ENCODE measurements at places on chromosomes 7 and 10. TPM values are rescaled to one million over a fixed set of nuclear protein-coding genes. Genes with fewer than 3 reads are reported as not detected.

Gene VWDE
- total RNA-seq = 0.25 TPM

Gene TMEM176B
- 1.2 TPM for total RNA-seq

Gene ACTL6B
- 99.6 TPM for total RNA-seq

Gene KLF14
- total RNA-seq = not detected

Gene CCAR1
- total RNA-seq = 41.1 TPM

Gene DEPP1
- 3.4 TPM for total RNA-seq

Gene C10orf95
- under 0.01 TPM for total RNA-seq

Gene ADAM12
- 6.1 TPM for total RNA-seq

Gene CACNA2D1
- total RNA-seq = 219 TPM

Gene ACTR1A
- 148 TPM for total RNA-seq

Gene PILRA
- total RNA-seq = 1.2 TPM

Gene ASAH2
- 2.2 TPM for total RNA-seq

Gene TUBAL3
- not detected for total RNA-seq

Gene TFAM
- 40.8 TPM for total RNA-seq

Gene RSPH10B
- 2.7 TPM for total RNA-seq

Gene INA
- total RNA-seq = 161 TPM

Gene ICA1
- 20.4 TPM for total RNA-seq

Gene FAM237B
- not detected for total RNA-seq

Gene IFIT1
- 3.7 TPM for total RNA-seq

Gene NUDCD3
- total RNA-seq = 112 TPM

Gene TSPAN14
- 27.8 TPM for total RNA-seq

Gene SVIL
- total RNA-seq = 27.5 TPM

Gene FUOM
- 2.2 TPM for total RNA-seq

Gene PAX4
- not detected for total RNA-seq

Gene FOXI2
- not detected for total RNA-seq

Gene PHKG1
- 2.5 TPM for total RNA-seq

Gene UBTD1
- 0.49 TPM for total RNA-seq

Gene SPDYE11
- under 0.01 TPM for total RNA-seq
